ENCODE measurements at places on chromosomes 13 and 19.

DNA sequence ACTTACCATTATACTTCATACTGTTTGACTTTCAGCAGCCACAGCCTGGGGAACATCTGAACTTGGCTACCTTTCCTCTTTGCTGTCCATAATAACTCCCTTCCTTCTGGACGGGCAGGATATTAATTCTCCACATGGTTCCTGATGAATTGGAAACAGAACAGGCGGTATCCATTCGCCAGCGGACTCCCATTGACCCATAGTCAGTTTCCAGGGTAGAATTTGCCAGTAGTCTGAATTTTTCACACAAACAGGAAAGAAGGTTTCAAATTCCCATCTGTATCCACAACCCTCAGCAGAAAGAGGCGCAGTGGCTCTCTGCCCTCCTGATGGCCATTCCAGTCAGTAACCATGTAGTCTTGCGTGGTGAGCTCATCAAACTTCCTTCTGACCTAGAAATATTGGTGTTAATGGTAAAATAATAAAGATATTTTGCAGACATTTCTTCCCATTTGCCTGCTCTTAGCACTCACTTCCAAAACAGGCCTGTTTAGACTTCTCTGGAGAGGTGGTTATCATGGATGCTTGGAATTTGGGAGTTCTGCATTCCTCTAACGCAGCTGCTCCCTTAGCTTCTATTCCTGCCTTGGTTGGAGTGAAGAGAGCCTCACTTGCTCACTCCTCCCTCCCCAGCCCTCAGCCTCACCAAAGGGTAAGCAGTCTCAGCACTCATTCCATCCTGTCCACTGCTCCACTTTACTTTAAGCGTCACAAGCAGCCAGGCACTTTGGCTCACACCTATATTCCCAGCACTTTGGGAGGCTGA, 75.0 kb upstream of the OXGR1 start:
- DNase-seq, result no peak

DNA sequence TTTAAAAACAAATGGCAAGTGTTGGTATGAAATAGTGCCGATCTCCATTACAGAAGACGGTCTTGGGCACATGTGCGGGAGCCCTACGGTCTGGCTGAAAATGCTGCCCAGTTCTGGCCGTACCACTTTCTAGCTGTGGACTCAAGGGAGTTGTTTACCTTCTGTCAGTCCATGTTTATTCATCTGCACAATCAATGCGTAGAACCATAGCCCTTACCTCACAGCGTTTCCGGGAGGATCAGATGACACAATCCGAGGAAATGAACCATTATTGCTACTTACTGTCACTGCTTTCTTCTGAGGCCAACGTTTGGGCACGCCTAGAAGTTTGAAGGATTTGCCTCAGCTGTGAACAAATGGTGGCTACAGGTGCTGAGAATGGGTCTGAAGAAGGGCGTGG, 31.2 kb downstream of the GADD45B start:
- peak; percentile 14 for DNase-seq

DNA sequence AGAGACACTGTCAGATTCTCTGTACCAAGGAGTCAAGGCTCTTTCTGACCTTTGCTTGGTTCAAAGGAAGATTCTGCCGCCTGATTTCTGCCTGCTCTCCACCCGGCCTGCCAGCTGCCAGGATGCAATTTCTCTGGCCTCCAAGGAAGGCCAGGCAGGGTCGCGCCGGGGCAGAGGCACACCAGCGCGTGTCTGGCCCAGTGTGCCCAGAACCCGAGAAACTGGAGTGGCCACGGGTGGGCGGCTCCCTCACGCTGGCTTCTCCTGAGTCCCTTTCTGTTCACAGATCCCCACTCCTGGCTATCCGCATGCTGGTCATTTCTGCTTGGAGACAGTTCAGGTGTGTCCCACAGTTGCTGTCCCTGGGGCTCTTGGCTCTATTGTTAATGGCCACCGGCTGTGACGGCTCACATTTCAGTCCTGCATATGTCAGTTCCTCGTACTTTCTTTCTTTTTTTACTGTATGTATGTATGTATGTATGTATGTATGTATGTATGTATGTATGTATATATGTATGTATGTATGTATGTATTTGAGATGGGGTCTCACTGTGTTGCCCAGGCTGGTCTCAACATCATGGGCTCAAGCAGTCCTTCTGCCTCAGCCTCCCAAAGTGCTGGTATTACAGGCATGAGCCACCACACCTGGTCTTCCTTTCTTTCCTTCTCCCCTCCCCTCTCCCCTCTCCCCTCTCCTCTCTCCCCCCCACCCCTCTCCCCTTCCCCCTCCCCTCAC, 16.9 kb downstream of the TMPRSS9 start:
- no peak for DNase-seq

DNA sequence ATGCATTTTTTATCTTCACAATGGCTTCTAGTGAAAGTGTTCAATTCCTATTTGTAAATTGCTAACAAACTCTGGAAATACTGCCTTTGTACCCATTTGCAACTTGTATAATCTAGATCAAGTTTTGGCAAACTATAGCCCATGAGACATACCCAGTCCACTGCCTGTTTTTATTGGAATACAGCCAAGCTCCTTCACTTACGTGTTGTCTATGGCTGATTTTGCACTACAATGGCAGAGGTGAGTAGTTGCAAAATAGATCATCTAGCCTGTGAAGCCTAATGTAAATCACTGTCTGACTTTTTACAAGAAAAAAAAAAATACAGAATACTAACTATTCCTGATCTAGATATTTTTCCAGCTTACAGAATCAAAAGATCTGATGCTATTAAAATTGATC, 37.1 kb downstream of the DZIP1 start:
- DNase-seq, result no peak

- DNase-seq, result no peak
These were observed 2.0 kb downstream of the GPI start for GRCh38 chr19:34366738-34367623.

All from Jurkat, Clone E6-1 (cell line).